ENCODE measurements at places on chromosomes 7 and 10.

DNA sequence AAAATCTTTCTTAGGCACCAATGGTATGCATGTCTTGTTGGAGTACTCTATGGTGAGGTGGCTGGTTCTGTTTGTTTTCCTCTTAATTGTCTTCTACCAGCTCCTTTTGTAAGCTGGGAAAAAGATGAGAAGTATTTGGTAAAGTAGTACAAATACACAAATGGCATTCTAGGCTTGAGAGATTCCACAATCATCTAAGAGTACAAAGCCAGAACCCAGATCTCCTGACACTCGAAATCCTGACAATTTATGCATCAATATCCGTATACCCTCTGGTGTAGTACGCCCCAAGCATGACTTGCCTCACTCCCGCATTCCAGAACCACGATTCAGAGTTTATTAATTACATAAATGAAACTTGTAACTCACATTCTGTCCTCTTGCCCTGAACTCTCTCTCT lies 43.5 kb downstream of the CDCA7L start:
- DNase-seq = no peak

GRCh38 chr7:131194070-131194865 lies 133.4 kb upstream of the MKLN1 start:
- DNase-seq = no peak

DNA sequence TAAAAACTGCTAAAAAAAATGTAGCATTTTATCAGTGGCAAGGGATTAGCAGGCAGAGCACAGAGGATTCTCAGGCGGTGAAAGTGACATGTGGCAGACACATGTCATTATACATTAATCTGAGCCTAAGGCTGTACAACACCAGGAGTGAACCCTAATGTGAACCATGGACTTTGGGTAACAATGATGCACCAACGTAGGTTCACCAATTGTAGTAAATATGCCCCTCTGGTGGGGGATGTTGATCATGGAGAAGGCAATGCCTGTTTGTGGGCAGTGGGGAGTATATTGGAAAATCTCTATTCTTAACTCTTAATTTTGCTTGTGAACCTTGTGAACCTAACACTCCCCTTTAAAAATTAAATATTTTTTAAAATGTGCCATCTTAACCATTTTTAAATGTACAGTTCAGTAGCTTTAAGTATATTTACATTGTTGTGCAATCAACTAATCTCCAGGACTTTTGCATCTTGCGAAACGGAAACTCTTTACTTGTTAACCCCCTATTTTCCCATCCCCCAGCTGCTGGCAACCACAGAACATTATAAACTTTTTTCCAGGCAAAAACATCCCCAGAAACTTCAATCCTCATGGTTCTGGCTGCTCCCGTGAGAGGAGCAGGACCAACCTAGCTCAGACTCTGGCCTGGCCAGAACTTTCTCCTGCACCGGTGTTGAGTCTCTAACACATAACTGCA lies 29.9 kb downstream of the LRRC20 start:
- DNase-seq = no peak

DNA sequence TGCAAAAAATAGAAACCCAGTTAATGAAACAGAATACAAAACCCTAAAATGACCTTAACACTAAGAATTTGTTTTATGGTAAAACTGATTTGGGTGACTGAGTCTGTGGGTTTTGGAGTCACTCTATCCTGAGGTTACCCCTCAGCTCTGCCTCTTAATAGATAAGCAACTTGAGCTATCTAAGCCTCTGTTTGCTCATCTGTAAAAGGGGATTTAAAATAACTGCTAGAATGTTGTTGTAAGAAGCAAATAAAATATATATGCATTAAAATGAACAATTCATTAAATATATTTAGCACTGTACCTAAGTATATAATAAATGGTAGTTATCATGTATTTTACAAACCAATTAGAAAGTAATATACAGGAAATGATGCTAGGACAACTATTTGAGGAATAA lies 115.4 kb downstream of the CABCOCO1 start:
- no peak for DNase-seq

GRCh38 chr10:53135213-53135896 lies 362.8 kb upstream of the MBL2 start:
- DNase-seq = no peak

GRCh38 chr7:98617051-98617959 lies at the start of gene NPTX2:
NPTX2 (plus strand) TSS chr7:98617285; CDS start chr7:98617462, 177 bp downstream.
- DNase-seq = peak; percentile 19

DNA sequence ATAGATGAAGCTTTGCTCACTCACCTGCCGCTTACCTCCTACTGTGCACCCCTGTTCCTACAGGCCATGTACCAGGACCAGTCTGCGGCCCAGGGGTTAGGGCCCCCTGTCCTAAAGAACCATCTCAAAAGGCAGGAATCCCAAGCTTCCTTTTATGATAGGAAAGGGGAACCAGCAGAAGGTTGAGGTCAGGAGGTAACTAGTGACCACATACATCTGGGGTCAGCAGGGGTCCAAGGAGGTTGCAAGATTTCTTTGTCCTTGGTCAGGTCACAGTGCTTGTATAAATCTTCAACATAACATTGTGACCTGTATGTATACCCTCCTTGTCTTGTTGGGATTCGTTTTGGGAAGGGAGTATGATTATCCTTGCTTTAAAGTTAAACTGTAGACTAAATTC lies 73.8 kb downstream of the OAT start:
- DNase-seq = no peak

- DNase-seq = no peak
Observed at GRCh38 chr10:72037266-72037665, 51.1 kb downstream of the SPOCK2 start.

- peak; percentile 19 for DNase-seq
Observed at GRCh38 chr10:46229144-46229563, 57.6 kb upstream of the ANTXRL start.

- no peak for DNase-seq
Observed at GRCh38 chr10:115941361-115941771, 331.6 kb downstream of the GFRA1 start.

DNA sequence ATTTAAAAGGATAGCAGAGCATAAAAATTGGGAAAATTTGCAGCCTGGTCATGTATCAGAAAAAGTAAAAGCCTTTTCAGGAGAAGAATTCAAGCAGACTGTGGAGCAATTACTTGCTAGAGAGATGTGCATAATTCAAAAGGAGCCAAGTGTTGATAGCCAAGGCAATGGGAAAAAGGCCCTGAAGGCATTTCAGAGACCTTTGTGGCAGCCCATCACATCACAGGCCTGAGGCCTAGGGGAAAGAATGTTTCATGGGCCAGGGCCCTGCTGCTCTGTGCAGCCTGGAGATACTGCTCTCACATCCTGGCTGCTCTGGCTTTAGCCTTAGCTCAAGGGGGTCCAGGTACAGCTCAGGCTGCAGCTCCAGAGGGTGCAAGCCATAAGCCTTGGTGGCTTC lies 152.9 kb downstream of the MAGI2 start:
- DNase-seq = no peak

DNA sequence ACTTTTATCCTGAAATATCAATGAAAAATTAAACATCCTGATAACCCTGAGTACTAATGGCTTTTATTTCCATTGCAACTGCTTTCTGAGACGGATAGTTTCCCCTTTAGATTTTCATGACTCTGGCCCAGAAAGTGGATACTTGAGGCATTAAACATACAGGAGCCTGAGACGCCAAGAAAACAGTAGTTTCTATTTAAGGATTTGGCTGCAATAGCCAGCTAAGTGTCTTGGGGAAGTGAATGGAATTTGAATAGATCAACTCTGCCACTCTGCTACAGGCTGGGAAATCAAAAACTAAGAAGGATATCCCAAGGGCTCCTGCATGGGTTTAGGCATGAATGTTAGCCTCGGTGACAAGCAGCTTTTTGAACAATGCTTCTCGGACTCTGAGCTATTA lies 24.7 kb upstream of the GPAM start:
- no peak for DNase-seq

- DNase-seq = no peak
Observed at GRCh38 chr10:105540381-105540780, 899.3 kb downstream of the SORCS3 start.

GRCh38 chr10:123295644-123296043 lies 141.4 kb downstream of the BUB3 start:
- no peak for DNase-seq

GRCh38 chr10:11230498-11231167 lies 213.0 kb downstream of the CELF2 start:
- DNase-seq = no peak

GRCh38 chr10:71512761-71513539 lies 116.2 kb downstream of the CDH23 start:
- no peak for DNase-seq

- no peak for DNase-seq
Observed at GRCh38 chr7:139203992-139204391, 27.0 kb upstream of the UBN2 start.

GRCh38 chr10:29136411-29136810 lies 152.5 kb upstream of the LYZL1 start:
- no peak for DNase-seq

GRCh38 chr7:143042790-143043271 lies 9.3 kb upstream of the OR6V1 start:
- no peak for DNase-seq

DNA sequence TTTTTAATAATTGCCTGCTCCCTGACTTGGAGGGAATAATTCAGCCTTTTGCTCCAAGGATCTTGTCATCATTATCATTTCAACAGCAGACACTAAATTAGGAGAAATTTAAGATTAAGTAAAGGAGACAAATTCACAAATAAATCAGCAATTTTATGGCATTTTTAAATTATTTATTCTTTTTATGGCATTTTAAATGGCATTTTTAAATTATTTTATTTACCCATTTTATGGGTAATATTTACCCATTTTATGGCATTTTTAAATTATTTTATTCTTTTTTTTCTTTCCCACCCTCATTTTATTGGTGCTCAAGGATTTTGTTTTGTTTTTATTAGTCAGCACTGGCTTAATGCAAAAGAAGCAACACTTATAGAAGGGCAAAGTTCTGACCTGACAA lies 1201.0 kb upstream of the SORCS1 start:
- DNase-seq = no peak

GRCh38 chr7:74590813-74591212 lies 66.7 kb upstream of the GTF2I start:
- no peak for DNase-seq

GRCh38 chr7:98106647-98107312 lies at the start of gene LMTK2:
LMTK2 (plus strand) TSS chr7:98106862; CDS start chr7:98107178, 316 bp downstream.
- peak; percentile 97 for DNase-seq
